ENCODE measurements at places on chromosomes 11 and 22.

DNA sequence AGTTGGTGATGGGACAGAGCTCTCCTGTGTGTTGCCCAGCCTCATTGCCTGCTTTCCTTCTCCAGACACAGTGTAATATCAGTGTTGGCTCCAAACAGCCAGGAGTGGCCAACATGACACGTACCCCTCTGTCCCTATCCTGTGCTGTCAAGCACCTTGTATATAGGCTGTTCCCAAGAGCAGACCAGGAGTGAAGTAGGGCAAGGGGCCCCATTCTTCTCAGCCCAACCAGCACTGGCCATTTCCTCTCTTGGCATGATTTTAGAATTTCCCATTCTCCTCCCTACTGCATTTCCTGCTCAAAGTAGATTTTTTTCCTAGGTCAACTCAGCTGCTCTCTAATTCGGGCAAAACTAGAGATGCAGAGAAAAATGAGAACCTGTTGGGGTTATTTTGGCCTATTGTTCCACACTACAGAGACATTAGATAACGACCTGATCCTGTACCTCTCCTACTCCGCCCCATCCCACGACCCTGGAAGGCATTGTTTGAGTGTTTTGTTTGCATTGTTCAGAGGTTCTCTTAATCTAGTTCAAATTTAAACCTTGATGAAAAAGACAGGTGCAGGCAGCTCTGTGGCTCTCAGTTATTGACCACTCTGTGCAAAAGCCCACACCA is 95.6 kb downstream of the RASSF10 start:
- no peak for DNase-seq

- no peak for DNase-seq
These were observed at the start of gene JAML for GRCh38 chr11:118224511-118225188. TSS of gene JAML (minus strand) at chr11:118225011. CDS start at chr11:118214866, 10,145 bp downstream.

GRCh38 chr22:29994027-29994715 is 86.1 kb upstream of the HORMAD2 start:
- DNase-seq = peak; percentile 87

DNA sequence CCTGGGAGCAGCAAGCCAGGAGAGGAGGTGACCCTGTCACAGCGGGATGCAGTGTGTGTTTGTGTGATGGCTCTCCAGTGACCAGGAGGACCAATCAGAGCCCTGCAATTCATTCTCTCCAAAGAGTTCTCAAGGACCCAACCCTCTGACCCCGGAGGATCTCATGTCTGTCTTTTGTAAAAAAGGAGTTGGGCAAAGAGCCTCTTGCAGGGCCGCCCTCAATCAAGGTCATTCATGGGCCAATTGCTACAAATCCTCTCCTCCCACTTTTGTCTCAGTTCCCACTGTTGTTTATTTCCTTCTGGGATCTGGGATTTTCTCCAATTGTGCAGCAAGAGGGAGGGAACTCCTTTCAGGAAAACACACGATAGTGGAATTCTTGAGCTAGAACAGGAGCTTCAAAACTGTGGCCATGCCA is 4.0 kb downstream of the TECTA start:
- DNase-seq = peak; percentile 35

DNA sequence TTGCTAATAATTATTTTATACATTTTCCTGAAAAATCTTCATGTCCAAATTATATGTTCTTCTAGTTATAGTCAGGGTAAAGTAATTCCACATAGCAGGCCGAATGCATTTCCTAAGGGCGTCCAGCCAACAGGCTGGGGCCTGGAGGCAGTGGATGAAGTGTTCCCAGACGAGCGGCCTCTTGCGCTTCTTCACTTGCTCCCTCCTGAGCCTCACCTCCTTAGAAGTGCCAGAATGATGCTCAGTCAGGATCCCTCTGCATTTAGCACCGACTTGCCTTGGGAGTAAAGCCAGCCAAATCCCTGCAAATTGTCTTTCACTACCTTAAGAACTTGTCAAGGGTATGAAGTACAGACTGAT is 1.5 kb downstream of the OLFML1 start:
- no peak for DNase-seq

DNA sequence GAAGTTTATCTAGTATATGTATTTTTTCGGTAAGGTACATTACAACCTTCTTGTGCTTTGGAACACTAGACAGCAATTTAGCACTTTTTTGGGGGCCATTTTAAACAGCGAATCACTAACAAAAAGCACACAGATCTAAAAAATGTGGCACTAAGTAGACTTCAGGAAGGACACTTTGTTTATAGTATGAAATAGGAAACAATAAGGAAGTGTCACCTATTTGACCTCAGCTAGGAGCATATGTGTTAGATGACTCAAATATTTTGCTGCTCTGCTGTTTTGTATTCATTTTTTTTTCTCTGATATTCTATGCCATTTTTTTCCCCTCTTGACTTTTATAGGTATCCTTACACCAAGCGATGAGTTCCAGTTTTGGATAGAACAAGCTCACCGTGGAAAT is 5.6 kb downstream of the DYNC2H1 start:
- DNase-seq = no peak

- peak; percentile 76 for DNase-seq
These were observed 18.6 kb upstream of the DGCR8 start for GRCh38 chr22:20061481-20061861.

DNA sequence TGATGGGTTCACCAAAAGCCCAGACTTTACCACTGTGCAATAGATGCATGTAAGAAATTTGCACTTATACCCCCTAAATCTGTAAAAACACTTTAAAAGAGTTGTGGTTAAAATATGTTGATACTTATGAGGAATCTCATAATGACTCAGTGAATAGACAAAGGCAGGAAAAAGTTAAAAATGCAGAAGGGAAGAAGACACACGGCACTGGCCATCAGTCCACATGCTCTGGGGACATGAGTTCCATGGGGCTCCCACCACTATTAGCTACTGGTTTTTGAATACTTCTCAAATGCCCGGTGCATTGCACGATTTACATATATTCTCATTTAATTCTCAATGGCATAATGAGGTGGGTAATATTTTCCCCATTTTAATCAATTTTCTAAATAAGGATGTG is 59.3 kb upstream of the BLID start:
- no peak for DNase-seq

All from amniotic epithelial cell (primary cell).